Renal cortex interstitium (tissue), 15 donors: ENCODE measurements at places on chromosomes 7 and 10. TPM values are rescaled to one million over a fixed set of nuclear protein-coding genes. Genes with fewer than 3 reads are reported as not detected.

The FAM131B gene
- 2.6 TPM for polyA plus RNA-seq

The KCND2 gene
- 2.8 TPM for polyA plus RNA-seq

The HEPACAM2 gene
- polyA plus RNA-seq, result 4.2 TPM

The ABCC2 gene
- 10.3 TPM for polyA plus RNA-seq

The IDI2 gene
- 0.11 TPM for polyA plus RNA-seq

The CXCL12 gene
- polyA plus RNA-seq, result 381 TPM
